CD4-positive, alpha-beta T cell treated with Interleukin-1 beta for 1 hour (primary cell): ENCODE measurements at places on chromosomes 6 and 20.

- DNase-seq = no peak
Observed at GRCh38 chr20:63360850-63361518, at the start of gene CHRNA4. CHRNA4 (minus strand) TSS chr20:63361349; CDS start chr20:63361165, 184 bp downstream.

DNA sequence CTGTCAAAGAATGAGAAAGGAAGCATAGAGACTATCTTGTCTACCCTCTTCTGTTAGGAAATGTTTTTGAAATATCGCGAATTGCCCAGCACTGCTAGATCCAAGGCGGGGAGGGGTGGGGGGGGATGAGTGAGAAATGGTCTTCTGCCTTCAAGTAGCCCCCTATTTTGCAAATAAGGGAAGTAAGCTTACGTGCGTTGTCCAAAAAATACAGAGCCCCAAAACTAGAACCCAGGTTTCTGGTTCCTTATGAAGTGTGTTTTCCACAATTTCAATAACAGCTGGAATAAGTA lies 923 bp upstream of the ILRUN start:
- no peak for DNase-seq

DNA sequence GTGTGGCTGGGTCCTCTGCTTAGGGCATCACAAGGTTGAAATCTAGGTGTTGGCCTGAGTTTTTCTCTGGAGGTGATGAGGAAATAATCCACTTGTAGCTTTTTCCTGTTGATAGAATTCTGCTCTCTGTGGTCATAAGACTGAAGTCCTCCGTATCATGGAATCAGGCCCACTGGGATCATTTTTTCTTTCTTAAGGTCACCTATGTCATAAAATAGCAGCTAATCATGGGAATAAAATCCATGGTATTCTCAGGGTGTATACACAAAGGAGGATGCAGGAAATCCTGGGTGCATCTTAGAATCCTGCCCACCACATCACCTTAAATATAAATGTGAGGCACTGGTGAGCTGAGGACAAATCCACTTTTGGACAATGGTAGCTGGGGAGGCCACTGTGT lies 72.7 kb downstream of the PRDM1 start:
- DNase-seq = no peak

DNA sequence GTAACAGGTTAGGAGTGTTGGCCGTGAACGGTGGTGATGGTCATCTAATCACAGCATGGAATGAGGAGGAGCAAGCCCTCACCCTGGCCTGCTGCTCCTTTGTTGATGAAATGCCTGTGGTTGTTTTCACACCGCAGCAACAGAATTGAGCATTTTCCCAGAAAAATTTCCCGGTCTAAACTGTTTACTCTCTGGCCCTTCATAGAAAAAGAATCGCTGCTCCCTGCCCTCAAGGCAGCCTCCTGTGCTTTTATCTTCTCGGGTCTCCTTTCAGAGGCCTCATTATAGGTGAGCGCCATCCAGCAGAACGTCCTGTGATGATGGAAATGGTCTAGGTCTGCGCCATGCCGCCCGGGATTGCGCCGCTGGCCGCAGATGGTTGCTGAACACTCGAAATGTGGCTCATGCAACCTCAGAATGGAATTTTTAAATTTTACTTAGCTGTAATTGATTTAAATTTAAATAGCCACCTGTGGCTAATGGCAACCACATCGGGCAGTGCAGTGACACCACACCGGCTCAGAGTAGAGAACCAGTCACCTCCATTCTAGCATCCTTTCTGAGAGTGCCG lies 30.2 kb downstream of the PHACTR3 start:
- no peak for DNase-seq
